ENCODE measurements at places on chromosomes 5 and 9. TPM values are rescaled to one million over a fixed set of nuclear protein-coding genes. Genes with fewer than 3 reads are reported as not detected.

DNA sequence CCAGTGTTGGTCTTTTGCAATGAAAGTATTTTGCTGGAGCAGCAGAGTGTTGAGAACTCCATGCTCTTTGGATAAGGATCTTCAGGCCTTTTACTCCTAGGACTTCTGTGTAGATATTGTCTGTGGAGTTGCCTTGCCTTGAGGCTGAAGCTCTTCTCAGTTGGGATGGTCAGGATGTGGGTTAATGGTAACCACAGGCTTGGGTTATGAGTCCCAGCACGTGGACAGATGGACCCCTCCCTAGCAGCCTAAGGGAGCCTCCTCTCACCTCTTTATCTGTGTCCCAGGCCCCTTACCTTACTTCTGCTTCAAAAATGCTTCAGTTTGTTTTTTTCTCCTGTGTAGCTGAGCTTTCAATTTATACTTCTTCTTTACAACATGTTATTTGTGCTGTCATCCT lies 109.9 kb downstream of the MEGF10 start:
- no peaks in the 10 kb centered on the region for H3K27me3 ChIP-seq
- no peak overlapping the region for H3K4me3 ChIP-seq

DNA sequence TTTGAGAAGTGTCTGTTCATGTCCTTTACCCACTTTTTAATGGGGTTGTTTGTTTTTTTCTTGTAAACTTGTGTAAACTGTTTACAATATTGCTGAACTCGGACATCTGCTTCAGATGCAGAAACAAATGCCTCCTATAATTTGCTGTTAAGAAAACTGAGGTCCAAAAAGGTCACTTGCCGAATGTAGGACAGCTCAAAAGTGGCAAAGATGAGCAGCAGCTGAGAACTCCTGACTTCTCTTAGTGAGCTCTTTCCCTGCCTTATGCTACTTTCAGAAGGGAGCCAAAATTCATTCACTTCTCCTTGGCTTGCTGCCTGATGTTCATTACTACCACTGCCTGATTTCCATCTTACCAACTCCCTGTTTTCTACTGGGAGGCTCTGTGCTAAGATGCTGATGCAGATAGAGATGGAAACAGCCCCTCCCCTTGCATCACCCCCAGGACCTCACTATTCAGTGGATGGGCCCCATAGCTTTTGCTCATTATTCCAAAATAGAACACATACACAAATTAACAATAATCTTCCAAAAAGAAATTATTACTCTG lies 60.1 kb downstream of the SEMA6A start:
- DNase-seq = no peak
- H3K36me3 ChIP-seq = no peaks in the 10 kb centered on the region
- no peak overlapping the region for H3K27ac ChIP-seq
- no peaks in the 10 kb centered on the region for H3K4me1 ChIP-seq
- no peak overlapping the region for H3K4me3 ChIP-seq

- DNase-seq = no peak
- H3K36me3 ChIP-seq = no peaks in the 10 kb centered on the region
- H3K27me3 ChIP-seq = no peaks in the 10 kb centered on the region
- no peak overlapping the region for H3K4me3 ChIP-seq
- H3K4me1 ChIP-seq = no peaks in the 10 kb centered on the region
Observed at GRCh38 chr9:107945961-107946360, 456.4 kb upstream of the KLF4 start.

IL17B gene
- not detected for total RNA-seq

TEK gene
- total RNA-seq = not detected

RNF208 gene
- total RNA-seq = 1.4 TPM
